Cortex of kidney (tissue), 1 donor: ENCODE measurements at places on chromosomes 2 and 18.

GRCh38 chr18:65876310-65876709 lies 125.5 kb downstream of the CDH7 start:
- DNase-seq: no peak

GRCh38 chr2:223868005-223868404 lies 30.6 kb upstream of the AP1S3 start:
- DNase-seq: no peak

- no peak for DNase-seq
These were observed 13.7 kb downstream of the FBLN7 start for GRCh38 chr2:112151701-112152440.

- no peak for DNase-seq
These were observed 154.9 kb downstream of the NR4A2 start for GRCh38 chr2:156177654-156178053.

DNA sequence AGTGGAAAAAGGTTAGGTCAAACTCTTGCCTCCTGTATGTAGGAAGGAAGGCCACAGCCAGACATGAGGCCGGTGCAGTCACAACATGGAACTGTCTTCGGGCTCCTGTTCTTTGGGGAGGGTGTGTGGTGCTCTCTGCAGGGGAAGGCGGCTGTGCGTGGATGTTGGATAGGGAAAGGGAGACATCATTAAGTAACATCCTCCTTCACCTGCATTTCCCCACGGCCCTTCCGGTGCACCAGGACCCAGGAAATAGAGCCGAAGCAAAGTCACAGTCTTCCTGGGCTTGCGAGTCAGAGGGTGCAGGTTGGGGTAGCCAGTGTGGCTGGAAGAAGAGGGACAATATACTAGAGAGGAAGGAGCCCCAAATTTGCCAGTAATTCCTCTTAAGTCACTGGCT lies 78.9 kb upstream of the SMAD7 start:
- no peak for DNase-seq

DNA sequence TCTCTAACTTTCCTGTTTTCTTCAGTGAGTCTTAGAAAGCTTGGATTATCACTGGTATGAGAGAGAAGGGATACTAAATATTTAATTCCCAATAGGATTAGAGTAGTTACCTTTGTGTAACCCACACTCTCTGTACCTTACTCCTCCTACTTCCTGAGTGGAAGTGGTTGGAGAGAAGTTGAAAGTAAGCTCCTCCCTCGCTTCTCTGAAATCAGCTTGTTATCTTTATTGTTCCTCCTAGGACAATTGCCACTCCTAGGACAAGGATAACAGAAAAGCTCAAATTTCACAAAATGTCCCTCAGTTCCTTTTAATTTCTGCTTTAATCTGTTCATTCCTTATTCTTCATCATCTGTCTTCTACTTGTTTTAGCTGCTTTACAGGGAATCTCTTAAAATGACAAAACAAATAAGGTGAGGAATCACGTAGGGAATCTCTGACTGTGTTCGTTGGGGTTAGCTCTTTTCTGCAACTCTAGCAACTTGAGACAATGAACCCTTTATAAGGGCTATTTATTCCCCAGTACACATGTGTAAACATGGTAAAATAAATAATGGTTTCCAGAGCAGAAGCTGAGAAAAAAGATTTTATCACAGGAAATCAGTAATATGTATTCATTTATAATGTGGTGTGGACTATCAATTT lies 8.6 kb downstream of the ITPRID2 start:
- no peak for DNase-seq

- no peak for DNase-seq
These were observed 159.3 kb downstream of the GLI2 start for GRCh38 chr2:120894966-120895365.

GRCh38 chr2:45836316-45836715 lies 184.8 kb downstream of the PRKCE start:
- no peak for DNase-seq

DNA sequence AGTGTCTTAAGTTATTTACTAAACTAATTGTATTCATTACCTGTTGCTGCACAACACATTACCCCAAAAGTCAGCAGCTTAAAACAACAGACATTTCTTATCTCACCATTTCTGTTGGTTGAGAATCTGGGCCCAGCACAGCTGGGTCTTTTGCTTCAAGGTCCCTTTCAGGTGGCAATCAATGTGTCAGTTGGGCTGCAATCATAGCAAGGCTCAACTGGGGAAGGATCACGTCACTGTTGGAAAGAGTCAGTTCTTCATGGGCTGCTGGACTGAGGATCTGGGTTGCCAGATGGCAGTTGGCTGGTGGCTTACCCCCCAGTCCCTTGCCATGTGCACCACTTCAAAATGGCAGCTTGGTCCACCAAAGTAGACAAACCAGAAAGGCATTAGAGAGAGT lies 261.2 kb downstream of the SUCLG1 start:
- no peak for DNase-seq

GRCh38 chr2:237244976-237245646 lies 159.4 kb downstream of the COPS8 start:
- DNase-seq: no peak

GRCh38 chr2:37786191-37786698 lies 114.8 kb upstream of the CDC42EP3 start:
- DNase-seq: no peak

GRCh38 chr2:17803497-17803896 lies 12.8 kb upstream of the MSGN1 start:
- no peak for DNase-seq

GRCh38 chr18:27142891-27143290 lies 42.2 kb downstream of the CHST9 start:
- no peak for DNase-seq
